ENCODE measurements at places on chromosomes 1 and 21.

- no peak for DNase-seq
These were observed 65.4 kb downstream of the PATJ start for GRCh38 chr1:61807606-61808140.

- DNase-seq = peak; percentile 71
These were observed 34.2 kb upstream of the LRRC8C start for GRCh38 chr1:89598450-89599331.

GRCh38 chr1:49622877-49623276 lies 400.9 kb downstream of the AGBL4 start:
- no peak for DNase-seq

DNA sequence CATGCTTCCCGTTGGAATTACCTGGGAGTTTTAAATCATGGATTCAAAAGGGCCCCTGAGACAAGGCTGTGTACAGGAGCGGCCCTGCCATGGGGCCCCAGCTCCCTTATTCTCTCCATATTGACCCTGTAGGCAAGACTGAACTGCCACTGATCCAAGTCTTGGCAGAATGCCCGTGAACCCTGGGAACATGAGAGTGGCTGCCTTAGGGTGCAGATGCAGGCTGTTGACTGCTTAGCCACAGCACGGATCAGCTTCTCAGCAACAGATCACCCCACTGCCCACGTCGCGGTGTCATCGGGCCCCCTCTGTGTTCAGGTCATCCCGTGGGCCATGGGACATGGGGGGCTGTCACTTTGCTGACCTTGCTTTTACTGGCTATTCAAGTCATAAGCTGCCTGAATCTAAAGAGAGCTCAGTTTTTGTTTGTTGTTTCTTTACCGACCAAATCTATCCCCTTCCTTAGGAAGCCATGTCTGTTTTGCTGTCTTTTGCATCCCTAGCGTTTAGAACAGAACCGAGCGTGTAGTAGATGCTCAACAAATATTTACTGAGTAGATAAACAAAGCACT lies 83.4 kb downstream of the MATN1 start:
- no peak for DNase-seq

- DNase-seq = no peak
These were observed 58.0 kb downstream of the NPHP4 start for GRCh38 chr1:5934058-5934884.

- DNase-seq = no peak
These were observed 221.0 kb upstream of the FOXD3 start for GRCh38 chr1:63101336-63101735.
